B cell (primary cell): ENCODE measurements at places on chromosomes 4 and X.
A peak's percentile ranks its signal among the peaks of the same experiment; 100 is the strongest.

- H3K27me3 ChIP-seq, result no peaks in the 10 kb centered on the region
- H3K36me3 ChIP-seq, result no peaks in the 10 kb centered on the region
- DNase-seq, result peak; percentile 44
- H3K4me3 ChIP-seq, result no peak overlapping the region
Observed at GRCh38 chr4:140052050-140052449, 101.9 kb downstream of the MAML3 start.

DNA sequence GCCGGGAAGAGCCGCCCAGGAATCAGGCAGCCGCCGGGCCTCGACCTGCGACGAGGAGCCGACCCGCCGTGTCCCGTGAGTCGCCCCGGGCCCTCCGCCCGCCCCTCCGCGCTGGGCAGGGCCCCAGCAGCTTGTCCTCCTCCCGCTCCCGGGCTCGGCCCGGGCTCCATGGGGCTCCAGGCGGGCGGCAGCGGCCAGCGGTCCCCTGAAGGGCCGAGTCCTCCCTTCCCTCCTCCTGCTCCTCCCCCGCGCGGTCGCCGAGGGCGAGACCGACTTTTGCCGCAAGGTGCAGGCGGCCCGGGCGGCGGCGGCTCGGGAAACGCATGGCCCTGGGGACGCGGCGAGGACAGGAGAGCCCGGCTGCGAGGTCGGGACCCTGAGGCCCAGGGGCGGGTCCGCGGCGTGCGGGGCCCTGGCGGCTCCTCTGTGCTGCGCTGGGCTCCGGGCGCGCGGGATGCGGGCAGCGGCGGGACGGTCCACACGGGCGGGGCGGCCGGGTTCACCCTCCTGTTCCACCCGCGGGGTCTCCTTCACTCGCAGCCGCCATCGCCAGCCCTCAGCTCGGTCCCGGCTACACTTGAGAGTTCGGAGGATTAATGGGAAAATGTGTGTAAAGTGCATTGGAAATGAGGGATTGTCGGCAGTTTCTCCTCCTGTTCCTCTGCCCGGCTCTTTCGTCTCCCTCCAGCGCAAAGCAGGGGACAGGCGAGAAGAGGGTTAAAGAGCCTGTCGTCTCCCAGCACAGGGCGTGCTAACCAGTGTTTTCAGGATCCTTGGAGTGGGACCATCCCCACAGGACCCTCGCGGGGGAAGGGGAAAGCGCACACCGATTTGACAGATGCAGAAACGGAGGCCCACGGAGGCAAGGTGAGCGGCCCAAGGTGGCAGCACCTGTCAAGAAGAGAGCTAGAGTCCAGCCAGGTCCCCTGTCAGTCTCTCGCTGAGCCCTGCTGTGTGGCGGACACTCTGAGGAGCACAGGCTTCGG is 16.6 kb upstream of the ZNF718 start:
- no peak overlapping the region for H3K4me3 ChIP-seq
- no peak overlapping the region for H3K27ac ChIP-seq
- no peak for DNase-seq
- H3K4me1 ChIP-seq, result no peaks in the 10 kb centered on the region
- peaks cover 32% of the 10 kb centered on the region for H3K27me3 ChIP-seq

DNA sequence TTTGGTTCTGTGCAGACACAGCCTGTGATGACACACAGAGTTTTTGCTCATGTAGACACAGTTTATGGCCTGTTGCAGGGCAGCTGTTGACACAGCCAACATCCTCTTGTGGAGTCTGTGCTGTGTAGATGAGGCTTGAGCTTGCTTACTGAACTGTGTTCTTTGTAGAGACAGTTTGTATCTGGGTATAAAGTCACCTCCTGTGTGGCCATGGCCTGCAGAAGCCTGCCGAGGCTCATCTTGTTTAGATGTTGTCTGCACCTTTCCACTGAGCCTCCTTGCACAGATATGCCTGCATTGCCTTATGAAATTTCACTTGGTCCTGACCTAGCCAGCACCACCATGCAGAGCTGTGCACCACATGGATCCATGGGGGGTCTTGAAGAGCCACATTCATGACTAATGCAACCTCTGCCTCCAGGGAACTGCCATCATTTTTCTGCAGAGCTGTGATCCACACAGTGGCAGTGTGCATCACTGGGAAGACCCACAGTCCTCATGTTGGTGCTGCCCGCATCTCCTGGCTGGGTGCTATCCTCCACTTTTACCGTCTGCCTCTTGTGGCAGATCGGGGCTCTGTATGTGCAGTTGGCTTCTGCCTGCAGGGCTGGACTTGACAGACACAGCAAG is 198.0 kb upstream of the MAMLD1 start:
- no peaks in the 10 kb centered on the region for H3K4me1 ChIP-seq

DNA sequence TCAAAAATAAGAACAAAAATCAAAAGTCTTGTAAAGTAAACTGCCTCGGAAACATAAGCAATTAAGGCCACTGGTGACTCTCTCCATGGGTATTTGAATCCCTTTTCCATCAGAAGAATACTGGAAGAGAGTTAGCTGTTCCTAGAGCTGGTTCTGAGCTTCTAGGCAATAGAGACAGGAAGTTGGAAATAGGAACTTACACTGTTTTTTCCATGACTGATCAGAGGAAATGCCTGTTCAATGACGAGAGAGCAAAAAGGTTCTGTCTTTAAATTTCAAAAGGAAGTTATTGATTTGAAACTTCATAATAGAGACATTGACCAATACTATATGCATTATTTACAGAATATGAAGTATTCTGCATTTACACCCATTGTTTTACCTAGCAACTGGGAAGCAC is 503.5 kb upstream of the ARX start:
- no peaks in the 10 kb centered on the region for H3K27me3 ChIP-seq
- H3K36me3 ChIP-seq, result no peaks in the 10 kb centered on the region
- DNase-seq, result no peak
- no peaks in the 10 kb centered on the region for H3K4me1 ChIP-seq
- no peak overlapping the region for H3K4me3 ChIP-seq
- H3K27ac ChIP-seq, result no peak overlapping the region

GRCh38 chr4:105784761-105785160 is 76.2 kb downstream of the GSTCD start:
- no peak for DNase-seq
- H3K36me3 ChIP-seq, result peaks cover 1% of the 10 kb centered on the region
- H3K4me1 ChIP-seq, result no peaks in the 10 kb centered on the region
- no peak overlapping the region for H3K4me3 ChIP-seq
- no peak overlapping the region for H3K27ac ChIP-seq

- H3K27me3 ChIP-seq, result no peaks in the 10 kb centered on the region
- no peaks in the 10 kb centered on the region for H3K36me3 ChIP-seq
- no peak overlapping the region for H3K4me3 ChIP-seq
- H3K27ac ChIP-seq, result no peak overlapping the region
- no peaks in the 10 kb centered on the region for H3K4me1 ChIP-seq
Observed at GRCh38 chrX:10636851-10637250, 16.5 kb upstream of the MID1 start.

DNA sequence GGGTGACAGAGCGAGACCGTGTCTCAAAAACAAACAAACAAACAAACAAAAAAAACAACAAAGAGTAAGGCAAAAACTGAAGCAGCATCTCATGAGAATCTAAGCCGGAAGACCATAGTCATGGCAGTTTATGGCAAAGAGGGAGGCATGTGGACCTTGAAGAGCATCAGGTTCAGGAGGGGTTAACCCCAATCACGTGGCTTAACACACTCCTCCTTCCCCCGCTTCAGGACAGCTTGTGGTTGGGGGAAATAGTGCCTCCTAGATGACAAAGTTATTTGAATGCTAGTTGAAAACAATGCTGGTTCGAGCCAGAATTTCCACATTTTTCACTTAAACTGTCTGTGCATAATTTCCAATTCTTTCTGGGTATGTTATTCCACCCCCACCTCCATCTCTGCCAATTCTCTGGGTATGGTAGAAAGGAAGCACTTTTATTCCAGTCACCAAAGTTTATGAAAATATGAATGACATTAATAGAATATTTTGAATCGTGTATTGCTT is 11.7 kb upstream of the MAP7D3 start:
- H3K4me3 ChIP-seq, result no peak overlapping the region
- H3K27ac ChIP-seq, result no peak overlapping the region
- H3K27me3 ChIP-seq, result no peaks in the 10 kb centered on the region
- H3K4me1 ChIP-seq, result no peaks in the 10 kb centered on the region
- H3K36me3 ChIP-seq, result no peaks in the 10 kb centered on the region

DNA sequence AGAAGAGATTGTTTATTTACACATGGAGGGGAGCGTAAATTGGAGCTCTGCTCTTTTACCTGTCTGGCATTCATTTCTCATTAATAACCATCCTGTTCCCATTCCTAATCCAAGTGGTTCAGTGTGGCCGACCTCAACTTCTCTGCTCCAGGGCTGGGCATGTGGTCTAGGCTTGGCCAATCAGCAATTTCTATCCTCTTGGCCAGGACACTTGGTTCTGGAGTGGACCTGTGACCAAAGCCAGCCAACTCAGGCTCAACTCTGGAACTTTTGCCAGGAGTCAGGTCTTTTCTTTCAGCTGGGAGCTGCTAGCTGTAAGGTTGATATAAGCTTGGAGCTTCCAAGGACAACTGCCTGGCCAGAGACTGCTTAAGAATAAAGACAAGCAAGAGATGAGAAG is 15.6 kb upstream of the RASL11B start:
- H3K27me3 ChIP-seq, result no peaks in the 10 kb centered on the region
- no peak overlapping the region for H3K27ac ChIP-seq
- no peak for DNase-seq

- H3K27ac ChIP-seq, result no peak overlapping the region
- DNase-seq, result no peak
Observed at GRCh38 chr4:18676526-18676915, 655.0 kb upstream of the LCORL start.

GRCh38 chr4:163738521-163738920 is 244.0 kb downstream of the TMA16 start:
- H3K27ac ChIP-seq, result no peak overlapping the region
- H3K36me3 ChIP-seq, result no peaks in the 10 kb centered on the region
- no peaks in the 10 kb centered on the region for H3K4me1 ChIP-seq

DNA sequence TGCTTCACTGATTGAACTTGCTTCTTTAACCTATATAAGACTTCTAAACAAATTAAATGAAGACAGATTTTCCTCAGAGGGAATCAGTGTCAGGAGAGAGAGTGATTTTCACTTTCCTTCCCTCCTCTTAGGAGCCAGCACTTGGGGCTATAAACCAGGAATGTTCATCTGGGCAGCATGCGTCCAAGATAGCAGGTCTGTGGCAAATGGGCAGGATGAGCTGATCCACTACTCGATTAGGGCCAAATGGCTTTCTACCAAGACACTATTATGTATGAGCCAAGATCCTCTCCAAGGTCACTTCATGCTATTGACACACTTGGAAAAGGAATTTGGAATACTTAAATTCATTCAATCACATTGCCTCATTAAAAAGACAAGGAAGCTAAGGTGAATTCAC is 203.9 kb upstream of the GRID2 start:
- H3K36me3 ChIP-seq, result no peaks in the 10 kb centered on the region
- H3K4me3 ChIP-seq, result no peak overlapping the region
- no peak overlapping the region for H3K27ac ChIP-seq
- H3K4me1 ChIP-seq, result no peaks in the 10 kb centered on the region

DNA sequence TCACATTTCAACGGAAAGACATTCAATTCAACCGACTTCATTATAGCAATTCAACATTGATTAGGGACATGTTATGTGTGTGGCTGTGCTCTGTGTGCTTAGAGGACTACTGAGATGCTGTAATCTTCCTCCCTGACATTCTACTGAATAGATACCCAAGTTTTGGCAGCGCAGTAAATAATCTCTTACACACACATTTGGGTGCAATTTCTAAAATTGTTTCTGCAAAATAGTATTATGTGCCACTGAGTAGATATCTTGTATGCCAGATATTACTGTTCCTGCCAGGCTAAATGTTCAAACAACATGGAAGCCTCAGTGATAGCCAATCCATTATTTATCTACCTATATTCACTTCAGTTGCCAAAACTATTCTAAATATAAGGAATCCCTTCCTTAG is 41.3 kb downstream of the RTL9 start:
- no peak overlapping the region for H3K4me3 ChIP-seq
- H3K4me1 ChIP-seq, result no peaks in the 10 kb centered on the region
- no peaks in the 10 kb centered on the region for H3K36me3 ChIP-seq
- no peaks in the 10 kb centered on the region for H3K27me3 ChIP-seq
- DNase-seq, result no peak

DNA sequence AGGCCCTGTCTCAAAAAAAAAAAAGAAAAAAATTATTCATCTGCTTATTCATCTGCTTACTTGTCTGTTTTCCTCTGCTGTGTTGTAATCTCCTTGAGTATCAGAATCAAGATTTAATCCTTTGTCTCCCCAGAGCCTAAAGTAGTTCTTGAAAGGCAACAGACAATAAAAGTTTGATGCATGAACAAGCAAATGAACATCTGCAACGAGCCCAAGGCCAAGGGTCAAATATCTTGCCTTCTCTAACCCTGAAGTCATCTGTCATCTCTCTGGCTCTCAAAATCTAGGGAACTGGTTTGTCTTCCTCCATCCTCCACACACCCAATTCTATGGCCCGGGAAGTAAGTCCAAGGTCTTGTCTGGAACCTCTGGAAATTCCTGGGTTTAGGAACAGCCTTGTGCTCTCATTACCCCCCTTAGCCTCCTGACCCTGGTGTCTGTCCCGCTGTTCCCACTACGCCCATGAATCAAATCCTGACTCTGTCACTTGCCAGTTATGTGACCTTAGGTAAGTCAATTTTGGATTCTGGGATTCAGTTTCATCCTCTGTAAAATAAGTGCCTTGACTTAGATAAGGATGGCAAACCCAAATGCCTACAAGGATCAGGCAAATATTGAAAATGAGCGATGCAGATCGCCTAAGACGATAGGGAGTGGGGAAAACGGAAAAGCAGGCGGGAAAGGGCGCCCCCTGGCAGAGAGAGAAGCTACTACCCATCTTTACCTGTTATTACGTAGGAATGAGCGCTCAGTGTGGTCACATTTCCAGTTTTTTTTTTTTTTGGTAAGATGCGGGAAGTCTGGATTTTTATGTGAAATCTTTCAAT is 102.7 kb upstream of the DHX15 start:
- no peak overlapping the region for H3K4me3 ChIP-seq
- H3K27me3 ChIP-seq, result no peaks in the 10 kb centered on the region
- H3K4me1 ChIP-seq, result no peaks in the 10 kb centered on the region
- no peak for DNase-seq

GRCh38 chr4:176500894-176501293 is 181.1 kb downstream of the SPCS3 start:
- no peak overlapping the region for H3K27ac ChIP-seq
- no peaks in the 10 kb centered on the region for H3K36me3 ChIP-seq
- DNase-seq, result no peak
- no peaks in the 10 kb centered on the region for H3K4me1 ChIP-seq
- H3K4me3 ChIP-seq, result no peak overlapping the region

DNA sequence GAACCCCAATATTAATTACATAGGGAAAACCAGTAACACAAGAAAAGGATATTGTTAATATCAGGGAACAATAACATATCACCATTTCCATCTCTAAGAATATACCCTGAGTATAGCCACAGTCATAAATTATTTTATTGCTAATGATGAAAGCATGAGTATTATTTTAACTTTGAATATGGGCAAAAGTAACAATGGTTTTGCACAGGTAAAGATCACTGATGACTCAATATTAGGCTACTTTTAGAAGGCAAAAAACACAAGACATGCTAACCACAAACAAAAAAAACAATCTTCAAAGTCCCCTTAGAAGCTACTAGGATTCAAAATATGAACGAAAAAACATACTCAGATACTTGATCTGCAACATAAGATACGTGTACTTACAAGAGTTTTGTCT is 36.5 kb downstream of the THOC2 start:
- H3K4me3 ChIP-seq, result no peak overlapping the region
- H3K36me3 ChIP-seq, result no peaks in the 10 kb centered on the region
- no peak overlapping the region for H3K27ac ChIP-seq
- no peak for DNase-seq
